ENCODE measurements at places on chromosomes 4 and X. TPM values are rescaled to one million over a fixed set of nuclear protein-coding genes. Genes with fewer than 3 reads are reported as not detected.

Gene TLR7
- total RNA-seq, result not detected

Gene SSX4B
- not detected for total RNA-seq

Gene UGT2A3
- total RNA-seq, result 0.28 TPM

Gene XG
- total RNA-seq, result 2.5 TPM

Gene FGFBP2
- not detected for total RNA-seq

Gene LONRF3
- total RNA-seq, result 0.19 TPM

Gene BEND2
- not detected for total RNA-seq

Gene IGBP1
- 44.3 TPM for total RNA-seq

Gene VCX
- not detected for total RNA-seq

Gene CTAG1B
- total RNA-seq, result not detected

Gene UGT2B15
- not detected for total RNA-seq
